ENCODE measurements at places on chromosomes 2 and 18.

GRCh38 chr2:165905854-165906253 is 47.7 kb downstream of the TTC21B start:
- no peak for DNase-seq

GRCh38 chr2:238512247-238512867 is 85.6 kb downstream of the ASB1 start:
- no peak for DNase-seq

DNA sequence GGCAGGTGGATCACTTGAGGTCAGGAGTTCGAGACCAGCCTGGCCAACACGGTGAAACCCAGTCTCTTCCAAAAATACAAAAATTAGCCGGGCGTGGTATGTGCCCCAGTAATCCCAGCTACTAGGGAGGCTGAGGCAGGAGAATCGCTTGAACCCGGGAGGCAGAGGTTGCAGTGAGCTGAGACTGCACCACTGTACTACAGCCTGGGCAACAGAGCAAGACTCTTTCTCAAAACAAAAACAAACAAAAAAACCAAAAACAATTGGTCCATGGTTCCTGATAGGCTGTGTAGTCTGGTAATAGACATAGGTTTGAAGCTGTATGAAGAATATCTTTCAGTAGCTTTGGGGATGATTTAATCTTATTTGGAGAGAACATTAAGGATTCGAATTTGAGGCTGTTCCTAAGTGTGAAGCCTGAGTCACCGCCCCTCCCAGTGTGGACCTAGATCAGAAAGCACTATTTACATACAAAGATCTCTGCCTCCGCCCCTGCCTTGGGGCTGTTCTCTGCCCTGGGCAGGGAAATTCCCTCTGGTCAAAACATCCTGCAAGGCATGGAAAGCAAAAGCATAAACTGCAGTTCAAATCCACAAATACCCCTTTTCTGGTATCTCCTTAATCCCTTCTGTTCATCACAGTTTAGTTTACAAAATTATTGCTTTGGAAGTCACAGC is 52.8 kb upstream of the PMAIP1 start:
- no peak for DNase-seq

- no peak for DNase-seq
Measured at GRCh38 chr2:227152093-227152766, 11.8 kb downstream of the COL4A4 start.

DNA sequence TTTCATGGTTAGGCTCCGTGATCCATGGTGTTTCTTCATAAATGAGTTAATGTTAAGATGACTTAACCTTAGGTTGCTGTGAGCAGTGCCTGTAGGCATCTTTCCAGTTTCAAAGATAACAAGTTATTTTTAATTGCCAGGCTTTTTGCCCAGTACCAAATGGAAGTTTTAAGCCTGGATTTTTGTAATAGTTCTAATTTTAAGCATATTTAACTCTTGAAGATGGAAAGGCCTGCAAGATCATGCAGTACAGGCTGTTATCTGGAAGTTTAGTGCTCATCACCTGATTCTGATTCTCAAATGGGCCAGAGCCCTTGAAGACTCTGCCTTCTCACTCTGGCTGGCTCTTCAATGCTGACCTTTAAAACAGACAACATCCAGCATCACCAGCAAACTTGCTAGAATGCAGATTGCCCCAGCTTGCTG is 141.3 kb downstream of the NCK2 start:
- no peak for DNase-seq

DNA sequence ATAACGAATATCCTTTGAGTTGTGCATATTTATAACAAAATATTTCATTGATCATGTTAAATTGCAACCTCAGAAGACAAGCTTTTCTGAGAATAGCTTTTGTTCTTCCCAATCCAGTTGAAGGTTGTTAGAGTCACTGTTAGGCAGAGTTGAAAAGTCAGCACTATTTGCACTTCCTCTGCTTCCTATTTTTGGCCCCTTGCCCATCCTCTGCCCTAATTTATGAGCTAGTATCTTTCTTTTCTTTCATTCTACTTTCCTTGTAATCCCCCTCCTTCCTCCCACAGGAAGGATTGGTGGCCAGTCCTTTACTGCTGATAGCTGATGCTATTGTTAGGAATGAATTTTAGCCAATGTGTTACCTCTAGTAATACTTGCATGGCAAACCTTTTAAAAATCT is 4.9 kb downstream of the RALB start:
- no peak for DNase-seq

GRCh38 chr18:35397976-35398375 is 20.8 kb upstream of the ZNF396 start:
- no peak for DNase-seq

- DNase-seq = no peak
Measured at GRCh38 chr2:44959855-44960254, 18.4 kb downstream of the SIX3 start.
